ENCODE measurements at places on chromosomes 3 and 15. TPM values are rescaled to one million over a fixed set of nuclear protein-coding genes. Genes with fewer than 3 reads are reported as not detected.
A peak's percentile ranks its signal among the peaks of the same experiment; 100 is the strongest.

DNA sequence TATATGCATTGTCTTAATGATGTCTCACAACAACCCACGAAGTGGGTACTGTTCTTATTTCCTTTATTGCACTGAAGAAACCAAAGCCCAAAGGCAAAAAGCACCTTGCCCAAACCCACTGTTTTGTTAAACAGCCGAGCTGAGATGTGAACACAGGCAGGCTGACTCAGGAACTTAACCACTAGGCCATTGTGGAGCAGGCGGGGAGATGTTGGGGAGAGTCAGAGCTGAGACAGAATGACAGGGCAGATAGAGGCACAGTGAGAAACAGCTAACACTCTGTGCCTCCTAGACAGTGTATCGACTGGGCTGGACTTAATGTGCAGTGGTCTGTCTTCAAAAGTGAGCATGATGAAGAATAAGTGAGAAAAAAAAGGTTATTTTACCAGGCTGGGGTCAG, 56.5 kb downstream of the RPLP1 start:
- no peak for DNase-seq

The P2RY14 gene
- 5.3 TPM for total RNA-seq

- peak; percentile 51 for DNase-seq
Measured at GRCh38 chr3:53074366-53074696, 28.5 kb upstream of the SFMBT1 start.

DNA sequence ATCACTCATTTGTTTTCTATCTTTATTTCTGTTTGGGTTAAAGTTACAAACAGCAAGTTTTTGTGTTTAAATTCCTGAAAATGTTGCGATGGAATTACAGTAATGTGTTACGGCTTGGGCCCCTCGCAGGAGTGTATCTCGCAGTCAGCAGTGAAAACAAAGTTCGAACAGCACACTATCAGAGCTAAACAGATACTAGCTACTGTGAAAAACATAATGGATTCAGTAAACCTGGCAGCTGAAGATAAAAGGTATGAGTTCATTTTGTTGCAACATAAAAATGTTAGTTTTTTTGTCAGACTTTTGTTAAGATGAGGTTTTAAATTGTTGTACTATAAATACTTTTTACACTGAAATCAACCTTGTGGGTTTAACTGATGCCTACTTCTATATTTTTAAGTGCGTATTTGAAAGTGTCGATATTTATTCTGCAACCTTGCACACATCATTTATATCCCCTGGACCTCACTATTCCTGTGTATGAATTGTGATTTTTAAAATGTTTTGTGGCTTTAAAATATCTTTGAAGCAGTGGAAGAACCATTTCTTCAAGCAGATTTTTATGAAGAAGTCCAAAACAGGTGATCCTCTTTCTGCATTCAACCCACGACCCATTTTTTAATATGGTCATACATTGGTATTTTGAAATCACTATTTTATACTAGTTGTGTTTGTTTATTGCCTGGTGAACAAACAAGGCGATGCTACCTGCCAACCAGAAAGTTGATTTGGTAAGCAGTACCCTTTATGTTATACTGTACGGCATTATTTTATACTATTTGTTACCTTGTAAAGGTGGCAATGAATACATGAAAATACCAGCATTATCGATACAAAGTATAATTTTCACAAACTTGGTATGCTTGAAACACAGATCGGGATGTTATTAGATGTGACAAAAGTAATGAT, 27.8 kb downstream of the MFN1 start:
- DNase-seq: no peak

The CYP19A1 gene
- total RNA-seq: 2.7 TPM

The CACNA1D gene
- 1.9 TPM for total RNA-seq

The SLC28A2 gene
- not detected for total RNA-seq

- no peak for DNase-seq
Measured at GRCh38 chr3:74523811-74524210, 90.6 kb downstream of the CNTN3 start.

DNA sequence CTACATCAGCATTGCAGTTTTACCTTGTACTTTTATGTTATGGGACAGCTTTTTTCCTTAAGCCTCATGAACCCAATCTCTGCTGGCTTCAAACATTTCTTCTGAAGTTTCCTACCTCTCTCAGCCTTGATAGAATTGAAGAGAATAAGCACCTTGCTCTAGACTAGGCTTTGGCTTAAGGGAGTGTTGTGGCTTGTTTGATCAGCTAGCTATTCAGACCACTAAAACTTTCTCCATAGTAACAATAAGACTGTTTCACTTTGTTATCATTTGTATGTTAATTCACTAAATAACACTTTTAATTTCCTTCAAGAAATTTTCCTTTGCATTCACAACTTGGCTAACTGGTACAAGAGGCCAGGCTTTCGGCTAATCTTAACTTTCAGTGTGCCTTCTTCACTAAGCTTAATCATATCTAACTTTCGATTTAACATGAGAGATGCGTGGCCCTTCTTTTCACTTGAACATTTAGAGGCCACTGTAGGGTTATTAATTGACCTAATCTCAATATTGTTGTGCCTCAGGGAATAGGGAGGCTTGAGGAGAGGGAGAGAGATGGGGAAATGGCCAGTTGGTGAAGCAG, 8.1 kb upstream of the TIGIT start:
- no peak for DNase-seq

DNA sequence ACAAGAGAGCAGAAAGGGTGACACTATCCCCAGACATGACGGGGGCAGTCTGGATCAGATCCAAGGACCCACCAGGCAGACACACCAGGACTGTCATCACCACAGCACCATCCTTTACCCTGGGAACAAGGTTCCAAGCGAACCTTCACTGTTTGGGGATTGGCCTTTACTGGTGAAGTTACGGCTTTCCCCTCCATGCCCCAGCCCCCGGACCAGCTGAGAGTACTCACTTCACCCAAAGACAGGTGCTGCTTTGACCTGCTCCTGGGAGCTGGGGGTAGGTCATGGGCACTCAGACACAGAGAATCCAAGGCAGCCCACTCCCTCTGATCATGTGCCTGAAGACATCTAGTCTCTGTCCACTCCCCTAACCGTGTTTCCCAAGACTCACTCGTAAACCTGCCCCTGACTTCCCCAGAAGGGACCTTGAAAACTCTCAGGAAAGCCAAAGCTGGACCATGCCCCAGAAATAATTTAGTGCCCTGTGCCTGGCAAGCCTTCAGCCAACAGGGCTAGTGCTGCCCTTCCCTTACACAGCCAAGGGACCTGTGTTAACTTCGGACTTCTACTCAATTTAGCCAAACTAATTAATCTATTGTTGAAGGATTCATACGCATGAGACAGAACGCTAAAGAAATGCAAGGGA, 2.8 kb downstream of the RRP9 start:
- peak; percentile 38 for DNase-seq

DNA sequence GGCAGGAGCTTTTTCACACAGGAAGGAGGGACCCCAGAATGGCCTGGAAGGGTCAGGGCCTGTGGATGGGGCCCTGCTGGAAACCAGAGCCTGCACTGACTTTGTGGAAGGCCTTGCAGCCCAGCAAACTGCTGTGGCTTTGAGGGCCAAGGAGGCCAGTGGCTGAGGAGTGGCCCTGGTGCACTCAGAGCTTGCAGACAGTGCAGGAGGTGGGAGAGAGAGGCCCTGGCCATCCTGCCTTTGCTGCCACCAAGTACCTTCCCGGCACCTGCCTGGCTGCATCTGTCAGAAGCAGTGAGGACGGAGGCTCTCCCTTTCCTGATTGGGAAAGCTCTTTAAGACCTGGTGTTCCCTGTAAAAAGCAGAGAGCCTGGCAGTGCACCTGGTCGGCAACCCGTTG, 6.4 kb downstream of the PSTPIP1 start:
- DNase-seq: peak; percentile 44

The TNIK gene
- 16.5 TPM for total RNA-seq

The GATA2 gene
- total RNA-seq: 11.6 TPM

The ZNF385D gene
- total RNA-seq: 25.8 TPM

DNA sequence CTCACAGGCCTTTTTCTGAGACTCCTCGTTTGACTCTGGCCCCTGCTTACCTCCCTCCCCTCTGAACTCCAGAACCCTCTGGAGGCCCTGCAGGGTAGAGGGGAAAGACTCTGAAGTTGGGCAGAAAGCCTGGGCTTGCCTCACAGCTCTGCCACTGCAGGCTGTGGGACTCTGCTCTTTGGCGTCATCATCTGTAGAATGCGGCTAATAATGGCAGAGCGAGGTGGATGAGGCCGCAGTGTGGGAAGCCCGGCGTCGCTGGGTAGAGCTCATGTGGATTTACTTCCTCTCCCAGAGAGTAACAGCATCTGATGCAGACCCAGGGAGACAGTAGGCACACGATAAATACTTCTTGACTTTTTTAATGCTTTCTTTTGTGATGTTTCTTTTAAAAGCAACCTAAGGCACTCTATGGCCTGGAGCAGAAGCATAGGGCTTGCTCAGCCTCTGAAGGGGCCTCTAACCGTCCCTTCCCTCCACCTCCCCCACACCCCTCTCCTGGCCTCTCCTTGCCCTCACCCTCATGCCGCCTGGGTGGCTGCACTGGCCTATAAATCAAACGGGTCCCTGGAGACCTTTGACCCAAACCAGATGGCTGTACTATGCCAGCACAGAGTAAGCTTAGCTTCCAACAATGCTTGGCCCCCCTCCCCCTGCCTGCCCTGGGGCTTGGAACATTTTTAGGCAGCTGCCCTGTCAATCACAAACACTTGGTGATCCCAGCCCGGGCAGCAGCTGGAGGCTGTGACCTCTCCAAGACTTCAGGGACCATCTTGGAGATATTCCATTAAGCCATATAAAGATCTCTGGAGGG, 32.9 kb downstream of the SPSB4 start:
- peak; percentile 53 for DNase-seq

DNA sequence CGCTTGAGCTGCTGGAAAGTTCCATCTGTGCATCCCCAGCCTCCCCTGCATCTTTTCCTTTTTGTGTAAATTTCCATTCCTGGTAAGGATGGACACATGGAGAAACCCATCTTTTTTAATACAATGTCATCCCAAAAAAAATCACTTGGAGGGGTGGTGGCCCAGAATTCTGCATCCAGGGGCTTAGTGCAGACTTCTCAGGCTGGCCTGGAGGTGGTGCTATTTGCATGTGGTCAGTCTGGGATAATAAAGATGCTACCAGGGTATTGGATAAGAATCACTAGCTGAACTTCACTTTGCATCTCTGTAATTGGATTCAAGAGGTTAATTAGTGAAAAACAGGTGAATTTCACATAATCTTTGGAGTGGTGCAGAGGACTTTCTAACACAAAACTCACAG, 1.8 kb upstream of the ZSCAN2 start:
- peak; percentile 47 for DNase-seq

The DNAH12 gene
- 0.05 TPM for total RNA-seq

GRCh38 chr3:17535274-17535673, 207.2 kb downstream of the TBC1D5 start:
- DNase-seq: no peak

The DLL4 gene
- 9.8 TPM for total RNA-seq

The GASK1A gene
- total RNA-seq: 80.1 TPM

DNA sequence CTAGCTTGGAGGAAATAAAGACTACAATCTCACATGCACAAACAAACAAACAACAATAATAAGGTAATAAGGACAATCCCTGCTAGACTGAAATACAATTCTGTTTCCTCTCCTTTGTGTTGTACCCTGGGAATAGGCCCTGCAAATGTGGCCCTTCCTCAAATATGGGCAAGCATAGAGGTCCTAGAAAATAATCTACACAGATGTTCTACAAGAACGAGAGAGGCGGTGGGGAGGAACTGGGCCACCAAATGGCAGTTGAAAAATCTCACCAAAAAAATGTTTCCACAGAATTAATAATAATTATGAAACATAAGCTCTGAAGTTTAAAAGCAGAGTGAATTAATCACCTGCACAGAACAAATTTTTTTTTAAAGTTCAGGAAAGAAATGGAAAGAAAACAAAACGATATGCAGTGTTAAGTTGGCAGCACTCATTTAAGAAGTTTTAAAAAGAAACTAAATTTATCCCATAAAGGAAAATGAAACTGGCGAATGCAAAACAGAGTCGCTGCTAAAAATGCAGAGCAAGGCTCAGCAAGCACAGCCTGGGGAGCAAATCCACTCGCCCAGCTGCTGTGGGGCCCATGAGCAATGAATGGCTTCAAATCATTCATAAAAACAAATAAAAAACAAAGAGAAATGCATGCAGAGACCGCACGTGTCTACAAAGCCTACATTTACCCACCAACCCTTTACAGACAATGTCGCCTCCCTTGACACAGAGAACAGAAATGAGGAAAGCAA, 475.4 kb downstream of the OCA2 start:
- DNase-seq: no peak

The LRRC2 gene
- 5.7 TPM for total RNA-seq

The THSD4 gene
- 16.3 TPM for total RNA-seq

DNA sequence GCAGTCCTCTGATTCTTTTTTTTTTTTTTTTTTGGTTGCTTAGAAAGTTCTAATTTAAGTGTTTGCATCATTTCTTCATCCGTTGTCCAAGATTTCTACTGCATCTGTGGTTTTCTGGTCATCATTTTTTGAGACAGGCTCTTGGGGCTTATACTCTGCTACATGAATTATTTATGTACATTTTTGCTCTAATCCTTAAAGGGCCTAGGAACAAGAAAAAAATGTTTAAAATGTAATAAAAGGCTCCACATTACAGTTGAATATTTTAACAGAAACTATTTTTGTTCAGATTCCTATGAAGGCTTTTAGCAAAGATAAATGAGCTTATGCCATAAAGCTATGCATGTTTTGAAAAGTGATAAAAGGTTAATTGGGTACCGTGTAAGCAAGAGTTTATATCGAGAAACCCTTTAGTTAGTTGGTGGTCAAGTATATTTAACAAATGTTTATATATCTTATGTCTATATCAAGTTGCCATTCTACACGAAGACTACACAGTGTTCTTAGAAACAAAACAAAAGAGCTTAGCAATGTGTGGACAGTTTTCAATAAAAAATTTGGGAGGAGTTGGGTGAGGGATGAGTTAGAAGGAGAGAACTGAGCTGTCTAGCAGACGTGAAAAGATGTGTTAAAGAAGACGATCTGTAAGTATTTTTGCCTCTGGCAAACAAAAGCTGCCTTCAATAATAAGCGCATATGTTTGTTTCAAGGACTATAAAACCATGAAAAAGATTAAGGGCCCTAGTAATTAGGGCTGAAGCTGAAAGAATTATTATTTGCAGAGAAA, 563.6 kb upstream of the NAALADL2 start:
- no peak for DNase-seq

DNA sequence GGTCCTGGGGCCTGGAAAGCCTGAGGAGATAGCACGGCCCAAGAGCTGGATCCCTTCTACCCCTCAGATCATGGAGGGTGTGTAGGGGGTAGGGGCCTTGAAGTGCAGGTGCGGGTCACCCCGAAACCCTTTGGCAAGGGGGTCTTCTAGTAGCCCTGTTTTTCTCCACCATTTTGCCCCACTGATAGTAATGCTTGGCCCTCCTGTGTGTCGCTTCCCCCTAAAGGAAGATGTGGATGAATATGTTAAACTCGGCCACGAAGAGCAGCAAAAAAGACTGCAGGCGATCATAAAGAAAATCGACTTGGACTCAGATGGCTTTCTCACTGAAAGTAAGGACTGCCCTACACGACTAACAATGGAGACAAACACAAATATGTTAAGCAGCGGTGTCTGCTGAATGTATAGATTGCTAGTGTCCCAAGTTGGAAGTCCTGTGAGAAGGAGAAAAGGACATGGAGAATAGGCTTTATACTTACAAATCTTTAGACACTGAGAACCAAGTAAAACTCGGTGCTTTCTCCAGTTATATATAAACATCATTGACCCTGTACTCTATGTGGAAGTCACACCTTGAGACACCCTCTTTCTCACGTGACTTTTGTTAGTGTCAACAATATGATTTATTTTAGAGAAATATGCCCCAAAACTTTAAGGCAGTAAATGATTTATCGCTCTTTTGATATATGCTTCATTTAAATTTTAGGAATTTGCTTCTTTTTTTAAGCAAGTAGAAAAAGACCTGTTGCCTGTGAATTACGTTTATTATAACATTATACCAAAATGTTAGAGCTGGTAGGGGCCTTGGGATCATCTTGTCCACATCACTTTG, 802 bp downstream of the RCN2 start:
- no peak for DNase-seq

The TMEM108 gene
- total RNA-seq: 2.1 TPM

Data from posterior vena cava (tissue), 2 donors.